ENCODE measurements at places on chromosomes 4 and X.

DNA sequence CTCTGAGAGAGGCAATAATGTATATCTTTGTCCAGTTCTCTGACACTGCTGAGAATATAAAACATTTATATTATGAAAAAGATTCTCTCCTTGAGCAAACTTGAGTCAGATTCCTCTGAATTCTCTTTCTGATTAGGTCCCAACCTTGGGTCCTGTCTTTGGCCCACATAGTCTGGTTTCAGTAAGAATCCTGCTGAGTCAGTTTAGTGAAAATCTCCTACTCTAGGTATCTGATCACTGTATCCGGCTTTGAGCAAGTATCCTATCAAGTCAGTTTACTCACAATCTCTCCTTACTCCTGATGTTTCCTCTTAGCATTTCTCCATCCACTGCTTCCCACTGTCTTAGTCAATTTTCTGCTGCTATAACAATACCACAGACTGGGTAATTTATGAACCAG is 253.9 kb downstream of the OPHN1 start:
- no peak for DNase-seq

- no peak for DNase-seq
Measured at GRCh38 chr4:79088946-79089691, 149.9 kb upstream of the PAQR3 start.

GRCh38 chr4:82704156-82704555 is 94.4 kb downstream of the SCD5 start:
- no peak for DNase-seq

DNA sequence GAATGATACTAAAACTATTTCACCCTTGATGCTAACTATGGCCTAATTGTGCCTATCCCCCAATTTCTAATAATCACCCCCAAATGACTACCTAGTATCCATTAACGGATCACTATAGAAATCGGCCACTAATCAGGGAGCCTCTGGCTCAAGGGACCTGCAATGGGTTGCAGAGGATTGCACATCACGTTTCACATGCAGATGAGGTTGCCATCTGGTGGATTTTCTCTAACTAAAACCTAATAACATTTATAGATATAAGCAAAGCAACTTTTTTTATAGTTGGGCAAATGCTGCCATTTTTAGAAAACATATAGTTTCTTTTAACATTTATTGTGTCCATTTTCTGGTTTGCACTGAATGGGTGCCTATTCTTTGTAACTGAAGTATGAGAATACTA is 28.3 kb upstream of the ALG13 start:
- no peak for DNase-seq

DNA sequence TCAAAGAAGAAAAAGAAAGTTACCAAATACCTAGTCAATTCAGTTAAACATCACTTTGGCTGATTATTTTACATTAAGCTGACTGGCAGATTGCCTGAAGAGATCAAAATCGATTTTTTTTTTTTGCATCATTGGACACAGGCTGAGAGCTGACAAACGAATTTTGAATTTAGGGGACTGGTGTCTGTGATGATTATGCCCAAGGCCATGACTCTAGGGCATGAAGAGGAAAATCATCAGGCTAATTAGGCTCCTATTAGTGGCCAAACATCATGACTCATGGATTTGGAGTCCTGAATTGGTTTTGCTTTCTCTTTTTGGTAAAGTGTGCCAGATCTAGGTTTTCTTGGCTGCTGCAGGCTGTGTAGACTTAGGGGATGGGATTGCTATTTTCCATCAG is 829.3 kb upstream of the LCORL start:
- no peak for DNase-seq

DNA sequence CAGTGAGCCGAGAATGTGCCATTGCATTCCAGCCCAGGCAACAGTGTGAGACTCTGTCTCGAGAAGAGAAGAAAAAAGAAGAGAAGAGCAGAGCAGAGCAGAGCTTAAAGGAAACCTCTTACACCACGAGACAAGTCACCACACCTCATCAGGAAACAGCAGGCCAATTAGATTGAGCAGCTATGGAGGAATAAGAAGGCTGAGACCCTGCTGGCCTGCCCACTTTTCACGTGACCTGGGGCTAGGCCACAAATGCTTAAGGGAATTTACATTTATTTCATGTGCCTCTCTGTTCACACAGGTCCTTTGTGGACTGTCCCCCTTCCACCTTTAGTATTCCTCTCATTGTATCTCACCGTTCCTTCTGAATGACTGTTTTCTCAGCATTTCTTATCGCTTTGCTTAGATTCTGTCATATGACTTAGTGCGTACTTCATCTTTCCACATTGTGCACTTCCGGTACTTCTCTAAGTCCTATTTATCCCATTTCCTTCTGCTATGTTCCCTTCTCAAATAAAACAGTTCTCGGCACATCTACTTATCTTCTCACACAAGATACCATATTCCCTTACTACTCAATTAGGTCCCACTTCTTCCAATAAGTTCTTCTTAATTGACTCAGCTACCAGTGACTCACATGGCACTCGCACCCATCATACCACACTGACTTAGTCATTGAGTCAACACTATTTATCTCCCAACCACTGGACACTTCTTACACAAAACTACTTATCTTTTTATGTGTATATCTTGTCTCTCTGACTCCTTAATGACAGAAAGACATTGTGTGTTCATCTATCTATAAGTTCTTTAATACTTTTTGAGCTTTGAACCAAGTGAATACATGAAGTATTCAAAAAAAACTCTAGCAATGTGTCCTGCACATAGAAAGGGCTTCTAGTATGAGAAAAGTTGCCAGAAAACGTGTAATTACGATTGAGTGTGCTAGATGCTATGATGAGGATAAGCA is 11.0 kb downstream of the CUL4B start:
- peak; percentile 93 for DNase-seq

GRCh38 chrX:134542485-134542884 is 82.5 kb downstream of the HPRT1 start:
- DNase-seq, result no peak

DNA sequence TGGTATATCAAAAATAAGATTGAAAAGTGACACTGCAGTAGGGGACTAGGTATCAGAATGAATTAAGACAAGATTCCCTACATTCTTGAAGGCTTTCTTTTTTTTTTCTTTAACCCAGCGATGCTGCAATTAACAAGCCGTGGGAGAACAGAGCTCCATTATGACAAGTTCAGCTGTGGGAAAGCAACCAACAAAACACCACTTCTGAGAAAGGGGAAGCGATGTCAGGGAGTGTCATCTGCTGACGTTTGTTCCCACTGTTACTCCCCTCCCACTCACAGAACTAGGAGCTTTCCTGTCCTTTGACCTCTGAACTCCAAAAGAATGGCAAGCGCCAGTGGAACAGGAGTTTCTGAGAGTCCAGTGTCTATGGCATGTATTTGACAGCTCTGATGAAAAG is 90.2 kb upstream of the SLITRK2 start:
- no peak for DNase-seq

DNA sequence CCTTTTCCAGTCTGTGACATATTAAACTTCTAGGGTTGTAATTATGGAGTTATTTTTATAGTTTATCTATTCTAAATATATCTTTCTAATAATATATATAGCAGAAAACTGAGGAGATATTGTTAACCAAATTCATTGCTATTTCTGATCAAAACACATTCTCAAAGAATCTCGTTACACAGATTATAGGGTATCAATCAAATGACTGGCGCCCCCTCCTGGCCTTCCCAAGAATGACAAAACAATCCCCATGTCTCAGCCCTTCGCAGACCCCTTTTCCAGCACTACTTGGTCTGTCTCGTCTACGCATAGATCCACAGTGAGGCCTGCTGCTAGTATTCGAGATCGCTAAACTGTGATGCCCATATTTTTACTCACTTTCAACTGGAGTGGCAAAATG is 209.3 kb downstream of the GPC3 start:
- no peak for DNase-seq

DNA sequence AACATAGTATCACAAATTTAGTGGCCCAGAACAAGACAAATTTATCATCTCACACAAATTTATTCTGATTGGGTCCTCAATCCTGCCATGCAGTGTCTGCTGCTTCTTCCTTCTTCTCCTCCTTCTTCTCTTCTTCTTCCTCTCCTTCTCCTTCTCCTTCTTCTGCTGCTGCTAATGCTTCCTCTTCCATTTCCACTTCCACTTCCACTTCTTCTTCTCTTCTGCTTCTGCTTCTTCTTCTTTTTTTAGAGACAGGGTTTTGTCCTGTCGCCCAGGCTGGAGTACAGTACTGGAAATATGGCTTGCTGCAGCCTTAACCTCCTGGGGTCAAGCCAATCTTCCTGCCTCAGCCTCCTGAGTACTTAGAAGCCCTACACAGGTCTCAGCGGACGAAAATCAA is 37.5 kb downstream of the FGFBP1 start:
- DNase-seq, result no peak

- DNase-seq, result no peak
Measured at GRCh38 chrX:78517124-78517523, 142.0 kb downstream of the RTL3 start.

DNA sequence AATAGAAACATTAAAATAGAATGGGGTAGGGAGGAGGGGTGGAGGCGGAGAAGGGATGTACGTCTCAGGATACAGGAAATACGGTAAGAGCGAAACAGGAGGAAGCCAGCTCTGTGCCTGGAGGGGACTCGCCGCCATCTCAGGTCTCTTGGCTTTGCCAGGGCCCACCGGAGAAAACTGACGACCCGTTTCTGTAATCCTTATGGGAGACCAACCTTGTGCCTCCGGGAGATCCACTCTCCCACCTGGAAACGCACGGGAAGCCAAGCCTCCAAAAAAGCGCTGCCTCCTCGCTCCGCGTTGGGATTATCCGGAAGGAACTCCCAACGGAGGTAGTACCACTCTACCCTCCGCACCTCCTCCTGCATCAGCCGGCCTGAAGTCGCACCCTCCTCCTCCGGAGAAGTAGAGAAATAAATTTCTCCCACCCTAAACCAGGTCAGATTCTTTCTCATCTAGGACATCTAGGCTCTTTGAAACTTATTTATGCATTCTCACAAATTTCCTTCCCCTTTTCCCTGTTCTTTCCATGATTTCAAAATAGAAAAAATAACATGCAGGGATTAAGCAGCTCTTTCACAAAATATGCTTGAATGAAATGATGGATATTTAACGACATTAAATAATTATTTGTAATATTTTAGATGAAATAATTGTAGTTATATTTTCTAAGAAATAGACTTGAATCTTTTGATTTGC is at the start of gene NBDY:
NBDY (plus strand) TSS at position 92 of the 699 bp plus-strand sequence; CDS start at position 203, 111 bp downstream.
- no peak for DNase-seq

GRCh38 chrX:311156-312129 is 7.2 kb downstream of the GTPBP6 start:
- DNase-seq, result no peak

DNA sequence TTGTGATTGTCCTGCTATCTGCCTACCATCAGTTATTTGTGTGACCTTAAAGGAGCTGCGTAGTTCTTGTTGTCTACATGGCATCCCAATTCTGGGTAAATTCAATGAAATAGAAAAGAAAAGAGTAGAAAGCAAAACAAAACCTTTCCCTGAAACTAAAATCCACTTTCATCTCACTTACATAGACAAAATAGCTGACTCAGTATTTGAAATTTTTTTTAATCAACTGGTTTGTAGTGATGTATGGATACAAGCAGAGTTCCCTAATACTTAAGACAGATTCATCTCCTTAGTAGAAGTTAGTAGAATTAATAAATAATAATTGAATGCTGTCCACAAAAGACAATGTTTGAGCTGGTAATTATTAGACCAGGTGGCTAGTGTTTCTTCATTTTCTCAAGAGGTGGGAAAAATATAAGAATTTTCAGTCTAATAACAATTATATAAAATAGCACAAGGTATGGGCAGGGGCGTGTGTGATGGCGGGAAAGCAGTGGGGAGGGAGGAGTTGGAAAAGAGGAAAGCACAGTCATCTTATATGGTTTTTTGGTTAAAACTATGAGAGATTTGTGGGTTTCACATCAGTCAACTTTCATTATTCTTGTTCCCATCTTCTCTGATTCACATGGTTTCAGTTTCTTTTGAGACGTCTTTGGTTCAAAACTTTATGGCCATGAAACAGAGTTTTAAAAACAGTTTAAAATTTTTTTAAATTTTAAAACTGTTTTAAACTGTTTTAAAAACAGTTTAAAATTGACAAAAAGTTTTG is 275.2 kb downstream of the SPRY1 start:
- no peak for DNase-seq

DNA sequence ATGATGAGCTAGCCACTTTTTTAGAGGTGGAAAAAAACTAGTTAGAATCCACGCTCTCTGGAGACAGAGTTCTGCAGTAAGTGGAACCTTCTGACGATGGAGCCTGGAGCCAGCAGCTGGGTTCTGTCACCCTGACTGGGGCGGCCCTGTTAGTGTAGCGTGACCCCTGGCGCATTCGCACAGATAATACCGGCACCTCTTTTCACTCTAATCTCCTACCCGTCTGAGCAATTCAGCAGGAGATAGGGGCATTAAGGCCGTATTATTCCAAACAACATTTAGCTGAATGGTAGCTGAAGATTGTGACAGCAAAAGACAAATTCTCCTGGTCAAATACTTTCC is 292.6 kb downstream of the FBXO8 start:
- no peak for DNase-seq

DNA sequence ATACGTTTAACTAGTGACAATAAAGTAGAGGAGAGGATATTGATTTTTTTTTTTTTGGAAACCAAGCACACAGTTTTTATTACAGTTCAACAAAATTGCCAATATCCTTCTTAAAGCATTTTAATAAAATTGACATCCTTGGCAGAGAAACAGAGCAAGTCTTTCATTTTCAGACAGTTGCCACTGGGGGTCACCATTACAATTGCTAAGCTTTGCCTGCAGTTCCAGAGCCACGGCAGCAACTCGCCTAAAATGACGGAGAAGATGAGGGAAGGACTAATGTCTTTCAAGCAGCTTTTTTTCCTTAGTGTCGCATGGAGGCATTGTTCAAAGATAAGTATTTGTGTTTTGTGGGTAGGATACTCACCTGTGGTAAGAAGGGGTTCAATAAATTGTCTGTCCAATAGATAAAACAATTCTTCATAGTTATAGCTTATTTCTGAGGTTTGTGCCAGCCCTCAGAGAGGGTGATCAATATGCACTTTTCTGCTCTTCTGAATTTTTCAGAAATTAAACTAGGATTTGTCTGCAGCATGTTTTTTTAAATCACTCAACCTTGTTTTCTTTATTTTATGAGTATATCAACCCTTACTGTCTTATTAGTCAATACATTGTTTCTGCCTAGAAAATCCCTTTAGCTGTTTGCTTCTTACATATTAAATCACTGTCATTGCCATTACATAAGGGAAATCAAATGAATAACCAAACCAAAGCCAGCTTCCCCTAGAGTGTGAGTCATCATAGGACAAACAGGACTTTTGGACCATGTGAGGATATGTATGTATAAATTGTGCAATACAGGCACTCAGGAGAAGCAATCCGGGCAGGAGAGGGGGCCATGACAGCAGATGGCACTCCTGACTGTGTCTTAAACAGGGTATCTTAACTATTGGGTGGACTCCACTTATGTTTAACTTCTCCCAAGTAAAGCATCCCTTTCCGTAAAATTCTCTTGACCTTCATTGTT is 508.1 kb upstream of the ARX start:
- no peak for DNase-seq

Data from AG04449 (cell line).